ENCODE measurements at places on chromosomes 1 and 21. TPM values are rescaled to one million over a fixed set of nuclear protein-coding genes. Genes with fewer than 3 reads are reported as not detected.

The S100A14 gene
- 0.61 TPM for total RNA-seq

The GPATCH2 gene
- total RNA-seq, result 35.3 TPM

The FCRLA gene
- total RNA-seq, result 0.79 TPM

The LCE1C gene
- not detected for total RNA-seq

Measured in spinal cord (tissue), 10 donors.